Left ventricle myocardium inferior (tissue), 1 donor: ENCODE measurements at places on chromosomes 2 and 18. TPM values are rescaled to one million over a fixed set of nuclear protein-coding genes. Genes with fewer than 3 reads are reported as not detected.

CAB39 gene
- 92.2 TPM for total RNA-seq

ABHD3 gene
- 3.7 TPM for total RNA-seq

ALPI gene
- total RNA-seq, result not detected

ERMN gene
- not detected for total RNA-seq

- peaks cover 5% of the 10 kb centered on the region for H3K4me1 ChIP-seq
- no peak overlapping the region for H3K4me3 ChIP-seq
- peaks cover 3% of the 10 kb centered on the region for H3K36me3 ChIP-seq
- H3K27me3 ChIP-seq, result no peaks in the 10 kb centered on the region
Observed at GRCh38 chr2:172808156-172808555, 72.5 kb downstream of the RAPGEF4 start.

IL36B gene
- not detected for total RNA-seq

SH2D6 gene
- not detected for total RNA-seq

- H3K27me3 ChIP-seq, result no peaks in the 10 kb centered on the region
- no peaks in the 10 kb centered on the region for H3K36me3 ChIP-seq
- H3K4me3 ChIP-seq, result no peak overlapping the region
- no peaks in the 10 kb centered on the region for H3K4me1 ChIP-seq
- H3K27ac ChIP-seq, result no peak overlapping the region
Observed at GRCh38 chr2:145744541-145745386, 1224.8 kb upstream of the ZEB2 start.

- H3K36me3 ChIP-seq, result no peaks in the 10 kb centered on the region
- no peaks in the 10 kb centered on the region for H3K27me3 ChIP-seq
- H3K4me1 ChIP-seq, result no peaks in the 10 kb centered on the region
- H3K4me3 ChIP-seq, result no peak overlapping the region
Observed at GRCh38 chr2:179571721-179572120, 289.7 kb downstream of the ZNF385B start.

GRCh38 chr2:29519338-29519925, 402.0 kb downstream of the ALK start:
- peaks cover 17% of the 10 kb centered on the region for H3K27me3 ChIP-seq
- no peak overlapping the region for H3K4me3 ChIP-seq
- no peak for DNase-seq
- H3K27ac ChIP-seq, result no peak overlapping the region
- no peaks in the 10 kb centered on the region for H3K36me3 ChIP-seq

DNA sequence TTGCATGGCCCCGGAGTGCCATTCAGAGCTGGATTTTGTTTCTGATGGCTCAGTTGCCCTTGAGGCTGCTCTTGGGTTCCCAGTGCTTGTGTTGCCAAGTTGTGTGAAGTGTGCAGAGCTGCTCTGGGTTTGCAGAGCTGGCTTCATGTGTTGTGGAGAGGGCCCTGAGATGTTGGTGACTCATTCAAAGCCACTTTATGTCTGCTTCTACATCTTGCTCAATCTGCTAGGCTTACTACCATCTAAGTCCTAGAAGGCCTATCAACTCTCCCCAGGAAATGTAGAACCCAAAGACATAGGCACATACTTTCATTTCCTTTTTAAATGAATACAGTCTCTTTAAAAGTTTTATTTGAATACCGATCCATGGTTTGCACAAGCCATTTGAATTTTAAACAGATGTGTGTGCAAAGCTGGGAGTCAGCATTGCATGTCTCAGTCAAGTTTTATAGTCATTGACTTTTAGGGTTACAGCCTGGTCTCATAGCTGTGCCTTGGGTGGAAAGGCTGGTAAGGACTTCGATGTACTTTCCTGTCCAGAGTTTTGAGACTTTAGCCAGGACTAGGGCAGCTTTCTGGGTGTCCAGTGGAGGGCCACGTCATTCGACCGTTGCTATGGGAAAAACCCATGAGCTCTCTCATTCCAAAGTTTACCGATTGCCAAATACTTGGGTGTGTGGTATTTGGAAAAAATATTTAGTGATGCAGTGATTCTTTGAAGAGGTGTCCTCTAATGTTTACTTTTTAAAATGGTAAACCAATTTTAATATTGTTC, 105.0 kb downstream of the LTBP1 start:
- H3K27ac ChIP-seq, result no peak overlapping the region
- peaks cover 15% of the 10 kb centered on the region for H3K4me1 ChIP-seq
- H3K27me3 ChIP-seq, result no peaks in the 10 kb centered on the region

EFHD1 gene
- total RNA-seq, result 29.7 TPM

DNA sequence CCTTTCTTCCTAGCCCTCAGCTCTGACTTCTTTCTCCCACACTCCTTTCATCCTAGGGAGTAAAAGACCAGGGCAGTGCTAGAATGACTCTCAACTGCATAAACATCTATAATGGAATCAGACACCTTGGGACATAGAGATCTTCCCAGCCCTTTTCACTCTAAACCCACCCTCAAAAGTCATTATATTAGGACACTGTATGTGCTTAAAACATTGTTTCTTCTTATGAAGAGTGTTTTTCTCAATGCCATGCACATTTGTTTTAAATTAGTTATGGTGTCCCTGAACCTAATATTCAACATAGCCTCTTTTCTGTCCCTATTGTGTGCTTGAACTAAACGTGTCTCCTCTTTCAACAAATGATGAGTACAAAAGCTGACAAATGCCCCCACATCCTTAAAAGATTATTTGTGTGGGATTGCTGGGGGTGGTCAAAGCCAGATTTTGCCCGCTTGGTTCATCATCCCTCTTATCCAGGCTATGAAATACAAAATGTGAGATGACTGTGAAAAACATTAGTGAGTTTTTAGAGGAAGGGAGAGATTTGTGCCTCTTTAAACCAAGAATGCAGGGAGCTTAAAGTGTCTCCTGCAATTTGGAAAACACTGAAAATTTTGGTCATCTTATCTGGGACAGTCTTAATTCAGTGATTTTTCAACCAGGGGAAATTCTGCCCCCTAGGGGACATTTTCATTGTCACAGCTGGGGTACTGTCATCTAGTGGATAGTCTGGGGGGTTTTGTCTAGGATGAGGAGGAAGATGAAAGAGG, 29.0 kb downstream of the SERPINB5 start:
- H3K36me3 ChIP-seq, result no peaks in the 10 kb centered on the region
- no peaks in the 10 kb centered on the region for H3K4me1 ChIP-seq
- no peak for DNase-seq
- no peak overlapping the region for H3K4me3 ChIP-seq

- H3K27ac ChIP-seq, result no peak overlapping the region
- no peaks in the 10 kb centered on the region for H3K27me3 ChIP-seq
- no peak overlapping the region for H3K4me3 ChIP-seq
- DNase-seq, result peak; percentile 23
- no peaks in the 10 kb centered on the region for H3K36me3 ChIP-seq
- peaks cover 6% of the 10 kb centered on the region for H3K4me1 ChIP-seq
Observed at GRCh38 chr2:53490659-53491058, 276.9 kb upstream of the CHAC2 start.

GRCh38 chr2:219576505-219577388, 4.6 kb downstream of the INHA start:
- peaks cover 40% of the 10 kb centered on the region for H3K27me3 ChIP-seq
- no peak overlapping the region for H3K27ac ChIP-seq
- no peaks in the 10 kb centered on the region for H3K36me3 ChIP-seq
- no peak overlapping the region for H3K4me3 ChIP-seq

- H3K27me3 ChIP-seq, result peaks cover 3% of the 10 kb centered on the region
- H3K27ac ChIP-seq, result no peak overlapping the region
- H3K4me1 ChIP-seq, result no peaks in the 10 kb centered on the region
- H3K4me3 ChIP-seq, result no peak overlapping the region
- DNase-seq, result no peak
Observed at GRCh38 chr2:181149056-181149455, 168.7 kb downstream of the UBE2E3 start.

DNA sequence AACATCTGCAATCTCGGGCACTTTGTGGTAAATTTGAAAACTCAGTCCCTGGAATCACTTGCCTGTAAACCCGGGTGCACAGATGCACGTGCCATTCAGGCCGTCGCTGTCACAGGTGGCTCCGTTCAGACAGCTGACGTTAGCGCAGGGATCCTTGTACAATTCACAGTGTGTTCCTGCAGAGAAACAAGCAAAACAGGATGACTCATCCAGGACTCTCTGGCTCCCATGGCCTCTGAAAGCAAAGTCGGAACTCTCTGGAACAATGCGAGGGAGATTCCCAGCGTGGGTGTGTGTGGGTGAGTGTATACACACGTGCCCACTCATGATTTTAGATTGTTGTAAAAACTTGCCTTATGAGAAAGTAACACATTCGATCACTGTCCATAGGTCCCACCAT, 136.1 kb upstream of the PID1 start:
- H3K36me3 ChIP-seq, result no peaks in the 10 kb centered on the region
- no peak overlapping the region for H3K4me3 ChIP-seq
- H3K27ac ChIP-seq, result peak overlapping the region; percentile 85
- peak; percentile 66 for DNase-seq
- H3K4me1 ChIP-seq, result peaks cover 27% of the 10 kb centered on the region

DNA sequence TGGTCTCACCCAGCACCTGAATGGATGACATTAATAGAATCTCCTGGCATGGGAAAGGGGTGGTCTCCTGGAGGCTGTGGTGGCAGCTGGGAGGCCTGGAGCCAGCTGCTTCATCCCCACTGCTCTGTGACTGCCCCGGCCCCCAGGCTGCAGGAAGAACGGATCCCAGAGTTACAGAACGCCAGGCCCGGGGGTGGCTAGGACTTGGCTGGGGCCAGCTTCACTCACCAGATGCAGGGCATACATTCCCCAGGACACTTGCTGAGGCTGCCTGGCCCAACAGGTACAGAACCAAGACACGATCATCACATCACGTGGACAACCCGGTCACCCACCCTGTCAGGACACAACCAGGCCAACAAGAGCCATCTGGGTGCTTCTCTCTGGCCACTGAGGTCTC, 178.6 kb upstream of the SALL3 start:
- H3K36me3 ChIP-seq, result no peaks in the 10 kb centered on the region
- no peak for DNase-seq
- peaks cover 47% of the 10 kb centered on the region for H3K27me3 ChIP-seq

- H3K4me3 ChIP-seq, result no peak overlapping the region
- no peaks in the 10 kb centered on the region for H3K4me1 ChIP-seq
- H3K36me3 ChIP-seq, result no peaks in the 10 kb centered on the region
Observed at GRCh38 chr18:49008156-49008555, 57.4 kb upstream of the SMAD7 start.

DNA sequence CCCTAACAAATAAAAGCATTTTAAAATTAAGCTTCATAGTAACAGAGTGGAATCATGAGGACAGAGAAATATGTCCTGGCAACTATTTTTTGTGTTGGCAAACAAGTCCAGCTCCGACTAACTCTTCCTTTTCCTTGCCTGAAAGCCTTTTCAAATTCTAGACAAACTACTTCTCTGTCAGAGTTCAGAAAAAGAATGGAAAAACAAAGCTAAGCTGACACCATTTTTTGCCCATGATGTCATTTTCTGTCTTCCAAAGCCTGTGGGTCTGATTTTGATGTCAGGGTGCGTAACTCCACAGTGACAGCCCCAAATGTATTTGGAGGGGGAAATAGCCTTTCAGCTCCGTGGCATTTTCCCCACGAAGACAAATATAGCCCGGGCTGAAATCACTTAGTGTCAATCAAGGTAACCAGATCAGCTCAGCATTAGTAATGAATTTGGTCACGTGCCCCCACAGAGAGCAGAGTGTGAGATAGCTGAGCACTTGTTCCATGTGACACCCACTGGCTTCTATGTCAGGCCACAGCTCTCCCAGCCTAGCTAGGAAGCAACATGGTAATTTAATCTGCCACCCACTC, 233.0 kb upstream of the SIX2 start:
- H3K4me3 ChIP-seq, result no peak overlapping the region
- H3K36me3 ChIP-seq, result no peaks in the 10 kb centered on the region
- peak overlapping the region; percentile 73 for H3K27ac ChIP-seq

DSEL gene
- 1.6 TPM for total RNA-seq

PROKR1 gene
- total RNA-seq, result not detected

DNA sequence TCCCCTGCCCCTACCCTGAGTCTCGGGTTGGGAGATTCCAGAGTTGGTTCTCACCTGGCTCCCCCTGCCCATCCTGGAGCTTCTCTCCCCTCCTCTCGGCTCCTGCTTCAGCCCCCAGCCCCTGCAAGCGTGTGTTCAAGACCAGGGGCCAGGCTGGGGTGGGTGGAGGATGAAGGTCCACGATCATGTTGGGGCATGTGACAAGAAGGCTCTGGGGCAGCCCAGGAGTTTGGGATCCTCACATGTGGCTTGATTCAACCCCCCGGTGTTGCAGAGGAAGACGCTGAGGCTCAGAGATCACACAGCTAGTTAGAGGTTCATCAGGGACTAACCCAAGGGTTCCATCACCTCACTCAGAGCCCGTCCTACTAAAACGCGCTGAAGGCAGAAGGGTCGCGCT, 14.2 kb upstream of the TUBB6 start:
- H3K4me1 ChIP-seq, result peaks cover 5% of the 10 kb centered on the region
- no peaks in the 10 kb centered on the region for H3K36me3 ChIP-seq
- no peak overlapping the region for H3K27ac ChIP-seq
- no peak for DNase-seq
- H3K27me3 ChIP-seq, result peaks cover 12% of the 10 kb centered on the region

DPP10 gene
- total RNA-seq, result 0.16 TPM

DNA sequence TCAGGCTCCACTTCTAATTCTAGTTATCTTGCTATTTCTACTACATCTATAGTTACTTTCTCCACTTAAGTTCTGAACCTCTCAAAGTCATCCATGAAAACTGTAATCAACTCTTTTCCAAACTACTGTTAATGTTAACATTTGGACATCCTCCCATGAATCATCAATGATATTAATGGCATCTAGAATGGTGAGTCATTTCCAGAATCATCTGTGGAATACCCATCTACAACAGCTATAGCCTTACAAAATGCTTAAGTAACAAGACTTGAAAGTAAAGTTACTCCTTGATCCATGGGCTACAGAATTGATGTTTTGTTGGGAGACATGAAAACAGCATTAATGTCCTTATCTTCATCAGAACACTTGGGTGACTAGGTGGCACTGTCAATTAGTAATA, 35.4 kb downstream of the BARD1 start:
- H3K4me1 ChIP-seq, result peaks cover 16% of the 10 kb centered on the region
- no peaks in the 10 kb centered on the region for H3K27me3 ChIP-seq
- no peak overlapping the region for H3K4me3 ChIP-seq
- no peak for DNase-seq
- no peak overlapping the region for H3K27ac ChIP-seq
- H3K36me3 ChIP-seq, result peaks cover 20% of the 10 kb centered on the region

DNA sequence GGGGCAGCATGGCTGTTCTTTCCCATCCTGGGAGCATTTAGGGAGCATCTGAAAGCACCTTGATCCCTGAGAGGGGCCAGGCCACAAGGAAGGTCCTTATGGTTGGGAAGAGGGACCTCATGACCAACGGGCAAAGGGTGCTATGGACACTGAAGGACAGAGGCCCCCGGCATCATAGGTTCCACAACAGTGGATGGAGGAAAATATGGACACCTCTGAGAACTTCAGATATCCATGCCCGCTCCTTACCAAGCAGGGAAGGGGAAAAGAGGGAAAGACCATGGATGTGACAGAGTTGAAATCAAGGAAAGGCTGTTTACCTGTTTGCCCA, 94.1 kb upstream of the MGAT4A start:
- H3K4me3 ChIP-seq, result no peak overlapping the region
- no peak for DNase-seq

GRCh38 chr2:21916934-21917522, 793.3 kb downstream of the TDRD15 start:
- no peak overlapping the region for H3K27ac ChIP-seq
- no peaks in the 10 kb centered on the region for H3K36me3 ChIP-seq
- no peak for DNase-seq
- H3K4me3 ChIP-seq, result no peak overlapping the region

MRO gene
- 3.8 TPM for total RNA-seq

GPR75 gene
- total RNA-seq, result 0.82 TPM

FIGN gene
- total RNA-seq, result 12.9 TPM

GRCh38 chr2:18268400-18268799, 292.1 kb downstream of the RDH14 start:
- DNase-seq, result no peak
- no peak overlapping the region for H3K4me3 ChIP-seq
- H3K36me3 ChIP-seq, result no peaks in the 10 kb centered on the region
- no peaks in the 10 kb centered on the region for H3K27me3 ChIP-seq

GRCh38 chr2:214902286-214902685, 92.8 kb upstream of the BARD1 start:
- H3K4me1 ChIP-seq, result no peaks in the 10 kb centered on the region
- no peaks in the 10 kb centered on the region for H3K36me3 ChIP-seq
- no peak overlapping the region for H3K4me3 ChIP-seq
- DNase-seq, result no peak
